ENCODE measurements at places on chromosomes 13 and 19. TPM values are rescaled to one million over a fixed set of nuclear protein-coding genes. Genes with fewer than 3 reads are reported as not detected.

DNA sequence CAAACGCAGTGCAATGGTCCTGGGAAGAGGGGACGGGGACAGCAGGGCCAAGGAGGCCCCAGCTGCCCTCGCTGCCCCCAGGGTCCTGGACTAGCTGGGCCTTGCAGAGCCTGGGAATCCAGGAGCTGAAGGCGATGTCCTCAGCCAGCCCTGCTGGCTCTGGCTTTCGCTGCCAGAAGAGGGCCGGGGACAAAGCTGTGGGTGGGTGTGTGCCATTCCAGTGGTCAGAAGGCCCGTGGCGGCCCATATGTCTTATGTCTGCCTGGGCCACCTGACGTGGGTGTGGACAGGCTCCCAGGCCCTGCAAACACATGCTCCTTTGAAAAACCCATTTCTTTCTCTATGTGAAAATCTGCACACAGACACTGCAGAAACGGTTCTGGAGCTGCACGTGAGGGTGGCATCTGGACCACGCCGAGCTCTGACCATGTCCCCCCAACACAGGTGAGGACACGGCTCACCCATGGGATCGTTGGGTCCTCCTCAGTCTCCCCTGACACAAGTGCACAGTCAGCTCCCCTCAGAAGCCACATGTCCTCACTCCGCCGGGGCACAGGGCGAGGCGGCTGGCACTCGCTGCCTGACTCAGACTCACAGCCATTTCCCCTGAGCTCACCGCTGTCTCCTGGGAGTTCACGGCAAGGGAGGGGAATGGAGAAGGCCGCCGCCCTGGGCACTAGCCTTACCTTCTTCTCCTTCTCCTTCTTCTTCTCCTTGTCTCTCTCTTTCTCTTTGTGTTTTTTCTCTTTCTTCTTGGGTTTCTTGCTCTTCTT, 16.9 kb downstream of the IZUMO4 start:
- H3K27me3 ChIP-seq: no peaks in the 10 kb centered on the region
- peaks cover 100% of the 10 kb centered on the region for H3K36me3 ChIP-seq
- DNase-seq: no peak
- H3K4me3 ChIP-seq: no peak overlapping the region
- H3K27ac ChIP-seq: no peak overlapping the region

GRCh38 chr19:33441828-33442227, 68.3 kb downstream of the CEBPG start:
- no peak for DNase-seq
- no peaks in the 10 kb centered on the region for H3K4me1 ChIP-seq
- no peaks in the 10 kb centered on the region for H3K27me3 ChIP-seq

The PNMA8B gene
- polyA plus RNA-seq: 0.60 TPM

GRCh38 chr19:34254698-34255432, 511 bp downstream of the GARRE1 start:
- no peaks in the 10 kb centered on the region for H3K36me3 ChIP-seq
- H3K27ac ChIP-seq: peak overlapping the region; percentile 95
- peak; percentile 68 for DNase-seq
- peaks cover 30% of the 10 kb centered on the region for H3K4me1 ChIP-seq
- H3K4me3 ChIP-seq: peak overlapping the region; percentile 96

DNA sequence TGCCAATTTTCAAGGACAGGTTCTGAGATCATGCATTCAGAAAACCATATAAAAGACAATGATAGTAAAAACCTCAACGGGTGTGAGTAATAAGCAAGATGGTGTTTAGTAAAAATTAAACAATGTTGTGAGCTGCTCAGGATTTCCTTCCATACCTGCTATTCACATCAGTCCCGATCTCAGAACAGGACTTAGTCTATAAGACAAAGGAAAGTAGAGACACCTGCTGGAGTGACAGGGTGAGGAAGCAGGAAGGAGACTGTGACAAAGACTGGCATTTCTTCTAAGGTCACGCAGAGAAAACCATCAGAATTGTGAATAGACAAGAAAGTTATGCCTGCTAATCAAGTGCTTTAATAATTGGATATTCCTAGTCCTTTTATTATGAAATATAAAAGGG, 648.0 kb downstream of the DACH1 start:
- no peaks in the 10 kb centered on the region for H3K4me1 ChIP-seq
- no peaks in the 10 kb centered on the region for H3K27me3 ChIP-seq
- H3K36me3 ChIP-seq: no peaks in the 10 kb centered on the region
- no peak overlapping the region for H3K4me3 ChIP-seq

GRCh38 chr19:28980236-28980868, 232.6 kb downstream of the UQCRFS1 start:
- H3K4me3 ChIP-seq: no peak overlapping the region
- H3K36me3 ChIP-seq: no peaks in the 10 kb centered on the region
- H3K27ac ChIP-seq: no peak overlapping the region
- peaks cover 4% of the 10 kb centered on the region for H3K27me3 ChIP-seq
- H3K4me1 ChIP-seq: no peaks in the 10 kb centered on the region

DNA sequence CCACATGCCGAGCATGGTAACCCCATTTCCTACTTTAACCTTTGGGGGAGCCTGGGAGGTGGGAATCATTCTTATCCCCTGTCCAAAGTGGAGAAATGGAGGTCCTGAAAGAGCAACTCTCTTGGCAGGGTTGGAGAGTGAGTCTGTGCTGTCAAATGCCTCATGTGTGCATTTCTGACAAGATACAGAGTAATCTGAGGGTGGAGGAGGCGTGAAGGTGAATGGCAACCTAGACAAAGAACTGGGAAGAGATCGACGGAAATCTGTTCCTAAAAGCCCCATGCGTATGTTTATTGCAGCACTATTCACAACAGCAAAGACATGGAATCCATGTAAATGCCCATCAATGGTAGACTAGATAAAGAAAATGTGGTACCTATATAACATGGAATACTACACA, 63.8 kb upstream of the USP29 start:
- H3K4me1 ChIP-seq: no peaks in the 10 kb centered on the region
- H3K4me3 ChIP-seq: no peak overlapping the region
- DNase-seq: no peak

The SIGLEC5 gene
- not detected for polyA plus RNA-seq

The TUBA3C gene
- not detected for polyA plus RNA-seq

DNA sequence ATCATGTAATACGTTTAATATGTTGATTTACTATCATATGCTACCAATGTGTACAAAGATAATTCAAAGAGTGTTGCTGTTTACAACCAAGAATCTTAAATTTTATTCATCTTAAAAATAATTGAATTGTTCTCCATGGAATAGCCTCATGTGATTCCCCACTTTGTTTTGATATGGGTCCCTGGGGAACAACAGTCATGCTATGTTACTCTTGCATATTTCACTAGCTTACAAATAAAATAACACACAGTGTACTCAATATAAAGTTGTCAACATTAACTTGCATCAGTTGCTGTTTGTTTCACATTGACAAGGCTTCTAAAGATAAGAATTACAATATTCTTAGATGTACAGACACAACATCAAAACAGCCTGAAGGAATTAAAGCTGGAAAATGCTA, 2.3 kb downstream of the ENOX1 start:
- H3K4me3 ChIP-seq: no peak overlapping the region
- H3K27me3 ChIP-seq: no peaks in the 10 kb centered on the region
- no peaks in the 10 kb centered on the region for H3K36me3 ChIP-seq
- H3K27ac ChIP-seq: peak overlapping the region; percentile 92

DNA sequence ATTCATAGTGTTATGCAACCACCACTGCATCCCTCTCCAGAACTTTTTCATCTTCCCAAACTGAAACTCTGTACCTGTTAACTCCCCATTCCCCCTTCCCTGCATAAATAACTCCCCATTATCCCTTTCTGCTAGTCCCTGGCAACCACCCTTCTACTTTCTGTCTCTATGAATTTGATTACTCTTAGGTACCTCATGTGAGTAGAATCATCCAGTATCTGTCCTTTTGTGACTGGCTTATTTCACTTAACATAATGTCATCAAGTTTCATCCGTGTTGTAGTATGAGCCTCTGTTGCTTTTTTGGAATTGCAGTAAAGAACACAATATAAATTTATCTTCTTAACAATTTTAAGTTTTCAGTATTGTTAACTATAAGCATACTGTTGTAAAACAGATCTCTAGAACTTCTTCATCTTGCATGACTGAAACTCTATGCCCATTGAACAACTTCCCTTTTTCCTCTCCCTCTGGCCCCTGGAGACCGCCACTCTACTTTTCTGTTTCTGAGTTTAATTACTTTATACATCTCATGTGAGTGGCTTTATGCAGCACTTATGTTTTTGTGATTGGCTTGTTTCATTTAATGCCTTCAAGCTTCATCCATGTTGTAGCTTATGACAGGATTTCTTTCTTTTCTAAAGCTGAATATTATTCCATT, 87.3 kb upstream of the ABCC4 start:
- no peaks in the 10 kb centered on the region for H3K36me3 ChIP-seq
- no peaks in the 10 kb centered on the region for H3K27me3 ChIP-seq
- peaks cover 15% of the 10 kb centered on the region for H3K4me1 ChIP-seq
- no peak overlapping the region for H3K4me3 ChIP-seq
- no peak for DNase-seq

DNA sequence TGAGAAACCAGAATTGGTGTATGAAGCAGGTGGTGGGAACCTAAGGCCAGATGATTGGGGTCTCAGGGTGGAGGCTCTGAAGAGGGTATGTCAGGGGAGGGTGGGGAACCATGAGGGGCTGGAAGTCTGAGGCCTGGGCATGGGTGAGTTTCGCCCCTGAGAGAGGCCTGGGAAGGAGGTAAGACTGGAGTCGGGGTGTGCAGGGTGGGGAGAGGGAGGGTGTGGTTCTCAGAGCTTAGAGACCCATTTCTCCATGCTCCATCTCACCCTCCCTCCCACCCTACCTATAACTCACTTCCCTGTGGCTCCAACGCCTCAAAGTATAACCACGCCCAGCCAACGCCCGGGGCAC, 1.0 kb upstream of the KLHL26 start:
- DNase-seq: no peak
- no peaks in the 10 kb centered on the region for H3K27me3 ChIP-seq
- no peaks in the 10 kb centered on the region for H3K4me1 ChIP-seq
- peak overlapping the region; percentile 97 for H3K4me3 ChIP-seq
- H3K36me3 ChIP-seq: no peaks in the 10 kb centered on the region

DNA sequence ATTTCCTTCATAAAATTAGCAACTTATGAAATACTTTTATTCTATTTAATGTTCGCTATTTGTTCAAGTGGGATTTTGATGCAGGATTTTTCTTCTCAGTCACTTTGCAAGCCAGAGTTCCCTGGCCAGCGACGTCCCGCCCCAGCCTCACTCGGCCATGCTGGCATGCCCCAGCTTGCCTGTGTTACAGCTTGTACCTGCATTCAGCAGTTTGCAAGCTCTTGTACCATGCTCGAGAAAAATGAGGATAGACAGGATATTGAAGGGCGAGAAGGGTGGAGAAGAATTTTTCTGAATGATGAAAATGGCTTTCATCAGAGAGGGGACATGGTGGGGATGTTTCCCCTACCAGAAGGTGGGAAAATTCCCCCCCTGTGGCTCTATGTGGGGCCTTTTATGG, 2180.2 kb upstream of the PCDH20 start:
- no peaks in the 10 kb centered on the region for H3K4me1 ChIP-seq
- no peaks in the 10 kb centered on the region for H3K36me3 ChIP-seq
- no peak for DNase-seq
- H3K27me3 ChIP-seq: no peaks in the 10 kb centered on the region

- no peaks in the 10 kb centered on the region for H3K27me3 ChIP-seq
- H3K36me3 ChIP-seq: no peaks in the 10 kb centered on the region
- no peak overlapping the region for H3K4me3 ChIP-seq
Observed at GRCh38 chr13:110005563-110005962, 219.2 kb upstream of the IRS2 start.

The OR10H4 gene
- polyA plus RNA-seq: not detected

DNA sequence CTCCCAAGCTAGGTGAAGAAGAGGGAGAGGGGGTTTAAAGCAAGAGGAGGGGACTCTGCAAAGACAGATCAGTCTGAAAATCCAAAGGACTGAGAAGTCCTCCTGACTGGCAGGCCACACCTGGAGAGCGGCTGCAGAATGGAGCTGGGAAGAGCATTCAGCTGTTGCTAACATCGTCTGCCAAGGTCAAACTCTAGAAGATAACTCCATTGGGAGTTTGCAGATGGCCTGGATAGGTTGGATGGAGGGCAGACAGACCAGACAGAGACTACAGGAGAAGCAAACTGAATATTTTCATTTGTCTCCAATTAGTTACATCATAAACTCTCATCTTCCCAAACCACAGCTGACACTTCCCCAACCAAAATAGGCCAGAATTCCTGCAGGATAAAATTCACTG, 19.9 kb upstream of the SHISA2 start:
- no peaks in the 10 kb centered on the region for H3K27me3 ChIP-seq
- no peaks in the 10 kb centered on the region for H3K4me1 ChIP-seq
- H3K27ac ChIP-seq: no peak overlapping the region
- H3K36me3 ChIP-seq: no peaks in the 10 kb centered on the region
- no peak for DNase-seq

- no peak overlapping the region for H3K27ac ChIP-seq
- no peaks in the 10 kb centered on the region for H3K27me3 ChIP-seq
- H3K4me1 ChIP-seq: no peaks in the 10 kb centered on the region
- DNase-seq: no peak
Observed at GRCh38 chr13:25232937-25233515, 54.3 kb downstream of the MTMR6 start.

The VN1R4 gene
- polyA plus RNA-seq: not detected

GRCh38 chr13:112606109-112607001, 18.4 kb upstream of the TUBGCP3 start:
- no peaks in the 10 kb centered on the region for H3K27me3 ChIP-seq
- H3K4me3 ChIP-seq: peak overlapping the region; percentile 51
- peak overlapping the region; percentile 75 for H3K27ac ChIP-seq

The MVB12A gene
- 71.5 TPM for polyA plus RNA-seq

GRCh38 chr13:110551284-110551683, 10.2 kb downstream of the RAB20 start:
- no peak overlapping the region for H3K4me3 ChIP-seq
- H3K27ac ChIP-seq: peak overlapping the region; percentile 32
- no peaks in the 10 kb centered on the region for H3K27me3 ChIP-seq
- DNase-seq: no peak
- peaks cover 2% of the 10 kb centered on the region for H3K4me1 ChIP-seq

- no peaks in the 10 kb centered on the region for H3K27me3 ChIP-seq
- H3K4me1 ChIP-seq: peaks cover 14% of the 10 kb centered on the region
- H3K36me3 ChIP-seq: no peaks in the 10 kb centered on the region
- peak overlapping the region; percentile 55 for H3K27ac ChIP-seq
Observed at GRCh38 chr13:97141097-97141496, 81.0 kb upstream of the MBNL2 start.

GRCh38 chr13:98129059-98129746, 13.7 kb upstream of the FARP1 start:
- H3K27ac ChIP-seq: no peak overlapping the region
- no peak for DNase-seq
- H3K4me3 ChIP-seq: no peak overlapping the region
- H3K27me3 ChIP-seq: no peaks in the 10 kb centered on the region
- H3K36me3 ChIP-seq: no peaks in the 10 kb centered on the region

The MYO16 gene
- under 0.01 TPM for polyA plus RNA-seq

The SPATA13 gene
- polyA plus RNA-seq: 20.6 TPM

GRCh38 chr19:13011653-13012389, 16.5 kb downstream of the NFIX start:
- no peak overlapping the region for H3K4me3 ChIP-seq
- H3K27ac ChIP-seq: peak overlapping the region; percentile 92
- H3K27me3 ChIP-seq: no peaks in the 10 kb centered on the region
- H3K36me3 ChIP-seq: no peaks in the 10 kb centered on the region
- DNase-seq: no peak

- H3K36me3 ChIP-seq: no peaks in the 10 kb centered on the region
- no peak overlapping the region for H3K4me3 ChIP-seq
- no peak for DNase-seq
- H3K4me1 ChIP-seq: peaks cover 22% of the 10 kb centered on the region
- peaks cover 73% of the 10 kb centered on the region for H3K27me3 ChIP-seq
- no peak overlapping the region for H3K27ac ChIP-seq
Observed at GRCh38 chr19:47020992-47021496, 1.4 kb downstream of the NPAS1 start.
